ENCODE measurements at places on chromosomes 12 and 14.
A peak's percentile ranks its signal among the peaks of the same experiment; 100 is the strongest.

GRCh38 chr14:95697764-95698163 lies 11.5 kb downstream of the TCL1B start:
- no peak for DNase-seq

GRCh38 chr12:5364036-5364770 lies 67.7 kb upstream of the NTF3 start:
- DNase-seq = no peak

- no peak for DNase-seq
Measured at GRCh38 chr12:45518291-45519235, 210.9 kb upstream of the ARID2 start.

DNA sequence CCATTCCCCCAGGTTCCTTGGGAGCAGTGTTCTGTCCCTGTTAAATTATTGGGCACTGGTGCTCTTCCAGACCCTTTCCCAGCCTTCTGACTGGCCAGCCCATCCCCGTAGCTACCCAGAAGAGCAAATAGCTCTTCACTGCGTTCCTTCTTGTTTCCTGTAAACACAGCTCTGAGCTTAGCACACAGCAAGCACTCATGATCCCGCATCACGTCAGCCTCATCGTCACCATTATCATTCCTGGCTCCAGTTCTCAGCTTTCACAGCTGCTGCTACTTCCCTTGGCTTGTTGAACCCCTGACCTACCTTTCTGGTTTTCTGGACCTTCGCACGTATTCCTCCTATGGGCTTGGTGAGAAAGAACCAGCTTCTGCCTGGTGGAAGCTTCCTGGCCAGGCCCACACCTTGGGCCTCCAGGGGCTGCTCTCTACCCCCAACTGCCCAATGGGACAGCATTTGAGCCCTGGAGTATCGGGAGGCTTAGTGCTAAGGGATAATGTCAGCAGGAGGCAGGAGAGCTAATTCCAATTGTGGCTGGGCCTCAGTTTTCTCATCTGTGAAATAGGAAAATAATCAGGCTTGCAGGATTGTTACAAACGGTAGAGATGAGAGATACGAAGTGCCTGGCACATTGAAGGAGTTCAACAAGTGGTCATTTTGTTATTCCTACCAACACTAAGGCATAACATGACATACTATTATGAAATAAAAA lies 22.6 kb upstream of the PAPOLA start:
- no peak for DNase-seq

- DNase-seq = no peak
Measured at GRCh38 chr12:83866477-83866876, 1046.1 kb downstream of the SLC6A15 start.

DNA sequence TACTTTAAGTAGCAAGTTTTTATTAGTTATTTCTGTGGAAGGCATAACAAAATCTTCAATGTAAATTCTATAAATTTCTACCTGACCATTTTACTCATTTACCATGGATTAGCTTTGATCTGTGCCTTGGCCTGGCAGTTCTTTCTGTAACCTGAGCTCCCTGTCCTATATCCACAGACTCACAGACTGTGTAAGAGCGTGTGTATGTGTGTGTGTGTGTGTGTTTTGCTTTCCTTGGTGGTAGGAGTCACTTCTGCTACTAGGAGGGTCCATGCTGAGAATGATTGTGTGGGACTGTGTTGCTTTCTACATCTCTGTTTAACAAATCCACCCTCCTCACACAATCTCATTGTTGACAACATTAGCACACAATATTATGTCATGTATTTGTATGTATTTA lies 221.2 kb upstream of the PELI2 start:
- DNase-seq = no peak

GRCh38 chr12:124523071-124523470 lies 44.3 kb downstream of the NCOR2 start:
- DNase-seq = peak; percentile 29

DNA sequence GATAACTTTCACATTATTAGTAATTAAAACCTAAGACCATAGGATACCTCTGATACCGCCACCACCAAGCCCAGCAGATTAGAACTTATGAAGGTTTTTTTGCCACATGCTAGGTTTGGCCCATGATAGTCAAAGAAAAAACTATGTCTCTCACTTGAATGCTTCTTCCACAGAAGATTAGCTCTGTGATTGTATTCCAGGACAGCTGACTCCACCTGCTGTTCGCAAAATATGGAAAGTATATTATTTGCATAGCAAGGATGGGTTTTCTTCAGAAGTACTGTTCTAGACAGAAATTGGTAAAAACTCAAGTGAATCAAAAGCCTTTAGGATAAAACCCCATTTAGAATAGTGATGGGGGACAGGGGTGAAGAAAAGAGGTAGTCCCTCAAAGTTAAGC lies 42.2 kb downstream of the PPFIBP1 start:
- DNase-seq = no peak

DNA sequence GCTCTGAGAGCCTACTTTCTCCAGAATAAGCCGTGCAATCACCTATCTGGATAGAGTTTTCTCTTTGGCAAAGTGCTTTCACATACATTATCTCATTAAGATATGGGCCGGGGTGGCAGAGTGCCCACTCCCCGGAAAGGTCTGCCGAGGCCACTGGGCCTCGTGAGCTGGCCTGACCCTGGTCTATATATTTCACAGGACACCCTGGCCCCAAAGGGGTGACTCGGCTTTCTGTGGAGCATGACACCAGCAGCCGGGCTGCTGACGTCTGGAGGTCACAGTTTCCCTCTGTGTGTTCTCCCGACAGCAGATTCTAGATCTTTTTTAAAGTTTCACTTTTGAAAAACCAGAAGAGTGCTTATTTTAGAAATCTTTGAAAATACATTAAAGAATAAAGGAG lies 27.9 kb upstream of the ATP2A2 start:
- DNase-seq = no peak

DNA sequence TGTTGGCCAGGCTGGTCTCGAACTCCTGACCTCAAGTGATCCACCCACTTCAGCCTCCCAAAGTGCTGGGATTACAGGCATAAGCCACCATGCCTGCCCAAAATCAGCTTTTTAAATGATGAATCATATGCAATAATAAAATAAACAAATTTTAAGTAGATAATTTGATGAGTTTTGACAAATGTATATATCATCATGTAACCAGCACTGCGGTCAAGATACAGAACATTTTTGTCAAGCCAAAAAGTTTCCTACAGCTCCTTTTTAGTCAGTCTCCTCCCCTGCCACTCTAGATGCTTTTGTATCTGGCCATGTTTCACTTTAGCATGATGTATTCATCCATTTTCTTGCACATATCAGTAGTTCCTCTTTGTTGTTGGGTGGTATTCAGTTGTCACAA lies 17.2 kb downstream of the FRMD6 start:
- no peak for DNase-seq

GRCh38 chr12:130672089-130672820 lies 43.8 kb downstream of the RIMBP2 start:
- DNase-seq = no peak

GRCh38 chr12:12800406-12801180 lies 12.6 kb upstream of the DDX47 start:
- peak; percentile 31 for DNase-seq

GRCh38 chr12:6430124-6430989 lies 14.4 kb upstream of the CD27 start:
- DNase-seq = peak; percentile 92

GRCh38 chr14:42527141-42527540 lies 920.5 kb downstream of the LRFN5 start:
- DNase-seq = no peak

DNA sequence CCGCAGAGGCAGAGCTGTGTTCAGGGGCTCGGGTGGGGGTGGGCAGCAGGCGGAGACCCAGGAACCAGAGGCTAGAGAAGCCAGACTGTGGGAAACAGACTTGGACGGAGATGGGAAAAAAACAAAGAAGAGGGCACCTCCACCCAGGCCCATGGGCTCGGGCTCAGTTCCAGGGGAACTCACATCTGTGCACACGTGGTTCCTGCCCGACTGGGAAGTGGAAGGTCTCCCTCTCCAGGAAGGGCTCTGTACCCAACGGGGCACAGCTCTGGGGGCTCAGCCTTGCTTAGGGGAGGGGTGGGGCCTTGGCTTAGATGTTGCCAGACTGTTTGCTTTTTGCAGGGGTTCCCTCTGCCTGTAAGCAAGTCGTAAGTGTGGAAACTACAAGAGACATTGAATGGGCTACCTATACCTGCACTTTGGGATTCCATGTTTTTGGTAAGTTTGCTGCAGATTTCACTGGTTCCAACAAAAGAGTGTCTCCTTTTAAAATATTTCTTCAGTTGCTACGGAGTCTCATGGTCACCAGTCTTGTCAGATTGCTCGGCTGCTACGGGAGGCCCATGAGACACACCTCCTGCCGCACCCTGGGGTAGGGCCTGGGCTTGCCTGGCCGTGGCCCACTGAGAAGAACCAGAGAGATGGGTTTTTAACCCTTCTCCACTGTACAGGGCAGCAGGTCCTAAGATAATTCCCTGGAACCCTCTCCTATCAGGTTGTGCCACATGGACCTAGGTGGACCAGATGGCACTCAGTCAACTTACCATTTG lies 127.6 kb upstream of the EVL start:
- no peak for DNase-seq

- no peak for DNase-seq
Measured at GRCh38 chr12:95547522-95548055, 3.7 kb downstream of the USP44 start.

- DNase-seq = no peak
Measured at GRCh38 chr14:33707716-33708115, 243.2 kb downstream of the EGLN3 start.

- DNase-seq = no peak
Measured at GRCh38 chr14:34369648-34370030, 92.4 kb downstream of the SPTSSA start.

GRCh38 chr12:32332446-32332845 lies 66.9 kb upstream of the FGD4 start:
- DNase-seq = peak; percentile 48

DNA sequence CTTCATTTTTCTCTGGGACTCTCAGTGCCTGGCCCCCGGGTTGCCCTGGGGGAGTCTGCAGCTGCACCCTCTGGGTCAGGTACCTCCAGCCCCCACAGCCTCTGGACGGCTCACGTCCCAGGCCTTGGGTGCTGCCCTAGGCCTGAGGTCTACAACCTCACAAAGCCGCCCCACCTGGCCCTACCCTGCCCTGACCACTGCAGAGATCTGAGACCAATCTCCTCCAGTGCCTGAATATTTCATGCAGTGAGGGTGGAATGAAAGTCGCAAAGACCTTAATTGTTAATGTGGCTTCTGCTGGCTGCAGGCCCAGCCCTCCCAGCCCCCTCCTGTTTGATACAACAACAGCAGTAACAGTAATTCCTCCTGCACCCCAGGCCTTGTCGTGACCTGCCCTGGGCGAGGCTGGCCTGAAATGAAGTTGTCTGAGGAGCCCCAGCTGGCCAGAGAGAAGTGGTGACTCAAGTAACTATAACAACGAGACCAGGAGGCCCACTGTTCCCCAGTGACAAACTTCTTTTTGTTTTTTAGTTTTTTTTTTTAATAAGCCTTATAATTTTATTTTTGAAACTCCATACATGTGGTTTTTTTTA lies 8.8 kb upstream of the CCDC85C start:
- no peak for DNase-seq

GRCh38 chr12:94145191-94145983 lies 3.0 kb upstream of the PLXNC1 start:
- no peak for DNase-seq

DNA sequence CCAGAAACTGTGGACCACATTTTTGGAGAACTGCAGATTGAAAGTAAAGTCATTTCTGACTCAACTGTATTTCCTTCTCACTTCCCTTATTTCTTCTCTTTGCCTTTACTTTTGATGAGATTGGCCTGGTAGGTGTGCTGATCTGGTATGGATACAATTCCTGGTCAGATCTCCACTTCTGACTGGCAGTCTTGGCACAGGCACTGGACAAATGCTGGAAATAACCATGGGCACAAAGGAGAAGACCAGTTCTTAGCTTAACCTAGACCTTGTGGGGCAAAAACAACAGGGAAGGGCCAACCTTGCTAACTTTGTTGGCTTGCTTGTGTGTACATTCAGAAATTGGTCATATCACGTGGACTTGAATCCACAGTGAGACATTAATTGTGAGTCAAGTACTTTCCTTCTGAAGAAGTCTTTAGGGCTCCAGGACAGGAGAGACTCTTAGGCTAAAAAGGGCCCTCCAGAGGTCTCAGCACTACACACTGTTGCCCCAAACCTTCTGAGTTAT lies 75.0 kb downstream of the DIP2B start:
- no peak for DNase-seq

- no peak for DNase-seq
Measured at GRCh38 chr14:71687166-71687831, 244.9 kb upstream of the RGS6 start.

GRCh38 chr14:86683561-86683960 lies 1153.6 kb downstream of the FLRT2 start:
- no peak for DNase-seq

GRCh38 chr12:45458238-45458637 lies 242.3 kb downstream of the ANO6 start:
- no peak for DNase-seq

DNA sequence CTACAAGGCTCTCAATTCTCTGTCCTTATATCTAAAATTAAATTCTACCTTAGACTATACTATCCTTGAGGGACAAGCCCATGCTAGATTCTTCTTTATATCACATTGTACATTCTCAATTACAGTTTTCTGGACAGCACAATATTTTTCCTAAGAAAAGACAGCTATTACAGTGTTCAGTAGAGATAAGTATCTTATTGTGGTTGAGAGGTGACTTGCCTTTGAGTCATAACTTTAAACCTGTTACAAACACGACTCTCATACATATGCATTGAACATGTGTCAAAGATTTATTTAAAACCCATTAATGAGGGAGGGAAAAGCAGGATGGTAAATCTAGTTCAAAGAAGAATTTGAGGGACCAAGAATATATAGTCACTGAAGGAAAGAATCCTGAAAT lies 61.1 kb downstream of the TPH2 start:
- DNase-seq = no peak
